ENCODE measurements at places on chromosomes 6 and 20. TPM values are rescaled to one million over a fixed set of nuclear protein-coding genes. Genes with fewer than 3 reads are reported as not detected.

GRCh38 chr6:103516336-103516735 is 1343.4 kb downstream of the HACE1 start:
- no peak for DNase-seq

CAGE1 gene
- total RNA-seq, result not detected

DNA sequence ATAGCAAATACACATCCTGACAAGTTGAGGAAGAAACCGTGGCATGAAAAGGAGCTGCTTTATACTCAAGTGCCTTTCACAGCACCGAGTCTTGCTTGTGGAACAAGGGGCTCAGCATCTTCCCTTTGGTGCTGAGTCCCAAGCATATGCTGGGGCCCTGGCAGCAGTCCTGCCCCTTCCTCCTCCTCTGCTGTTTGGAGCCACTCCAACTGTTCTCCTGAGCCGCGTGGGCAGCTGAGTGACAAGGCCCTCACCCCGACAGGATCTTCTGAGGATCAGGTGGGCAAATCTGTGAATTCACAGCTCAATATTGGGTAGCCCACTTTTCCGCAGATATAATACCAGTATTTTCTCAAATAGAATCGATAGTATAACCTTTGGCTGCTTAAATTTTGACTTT is 24.7 kb downstream of the DACT2 start:
- DNase-seq, result no peak

- peak; percentile 74 for DNase-seq
Measured at GRCh38 chr6:27894839-27895762, 17.1 kb downstream of the OR2B2 start.

- no peak for DNase-seq
Measured at GRCh38 chr6:56424064-56424463, 176.7 kb upstream of the COL21A1 start.

NCOA6 gene
- 28.9 TPM for total RNA-seq

TFAP2A gene
- total RNA-seq, result 0.99 TPM

DNA sequence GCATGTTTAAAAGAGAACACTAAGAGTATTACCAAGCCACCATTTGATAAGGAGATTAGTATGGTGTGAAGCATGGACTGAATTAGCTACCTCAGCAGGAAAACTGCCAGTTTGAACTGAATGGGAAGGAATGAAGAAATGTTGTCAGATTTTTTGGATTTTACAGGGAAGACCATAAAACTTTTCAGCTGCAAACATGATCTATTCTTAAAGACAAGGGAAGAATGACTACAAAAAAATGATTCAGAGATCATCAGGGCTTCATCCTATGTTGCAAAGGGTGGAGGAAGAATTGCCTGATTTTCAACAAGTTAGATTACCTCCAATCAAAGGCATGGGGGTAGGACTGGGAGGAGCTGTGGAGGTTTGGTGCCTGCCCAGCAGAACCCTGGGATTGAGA is 49.3 kb upstream of the MTRF1L start:
- DNase-seq, result no peak

LRRC1 gene
- total RNA-seq, result 49.6 TPM

GRCh38 chr20:35273449-35274171 is 4.3 kb downstream of the MMP24OS start:
- no peak for DNase-seq

DNA sequence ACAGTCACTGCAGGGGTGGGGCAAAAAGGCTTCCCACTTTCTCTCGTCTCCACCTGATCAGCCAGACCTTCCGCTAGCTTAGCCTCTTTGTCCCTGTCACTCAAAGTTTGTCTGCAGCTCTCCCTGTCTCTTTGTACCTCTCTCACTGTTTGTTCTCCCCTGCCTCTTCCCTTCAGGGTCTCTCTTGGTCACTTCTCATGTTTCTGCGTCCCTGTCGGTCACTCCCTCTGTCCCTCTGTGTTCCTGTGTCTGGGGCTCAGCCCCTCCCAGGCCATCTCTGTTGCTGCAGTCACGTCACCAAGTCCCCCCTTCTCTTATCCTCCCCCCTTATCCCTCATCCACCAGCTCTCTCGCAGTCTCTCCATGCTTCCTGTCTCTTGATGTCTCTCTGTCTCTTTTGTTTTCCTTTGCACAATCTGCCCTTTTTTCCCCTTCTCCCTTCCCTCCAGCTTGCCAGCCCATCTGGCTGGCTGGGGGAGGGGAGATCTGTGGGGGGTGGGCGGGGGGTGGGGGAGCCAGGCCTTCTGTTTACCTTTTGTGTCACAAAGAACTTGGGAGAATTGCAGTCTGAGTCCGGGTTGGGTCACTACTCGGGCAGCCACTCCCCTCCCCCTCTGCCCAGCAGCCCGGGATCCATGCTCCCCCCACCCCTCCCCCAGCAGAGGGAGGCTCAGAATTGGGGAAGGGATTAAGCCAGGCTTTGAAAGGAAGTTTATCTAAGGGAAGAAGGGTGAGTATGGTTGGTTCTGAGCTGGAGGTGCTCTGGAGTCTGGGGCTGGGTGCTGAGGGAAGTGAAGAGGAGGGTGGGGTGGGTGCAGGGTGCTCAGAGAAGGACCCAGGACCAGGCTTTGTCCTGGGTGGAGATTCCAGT is 32.3 kb downstream of the FOXP4 start:
- DNase-seq, result no peak

DNA sequence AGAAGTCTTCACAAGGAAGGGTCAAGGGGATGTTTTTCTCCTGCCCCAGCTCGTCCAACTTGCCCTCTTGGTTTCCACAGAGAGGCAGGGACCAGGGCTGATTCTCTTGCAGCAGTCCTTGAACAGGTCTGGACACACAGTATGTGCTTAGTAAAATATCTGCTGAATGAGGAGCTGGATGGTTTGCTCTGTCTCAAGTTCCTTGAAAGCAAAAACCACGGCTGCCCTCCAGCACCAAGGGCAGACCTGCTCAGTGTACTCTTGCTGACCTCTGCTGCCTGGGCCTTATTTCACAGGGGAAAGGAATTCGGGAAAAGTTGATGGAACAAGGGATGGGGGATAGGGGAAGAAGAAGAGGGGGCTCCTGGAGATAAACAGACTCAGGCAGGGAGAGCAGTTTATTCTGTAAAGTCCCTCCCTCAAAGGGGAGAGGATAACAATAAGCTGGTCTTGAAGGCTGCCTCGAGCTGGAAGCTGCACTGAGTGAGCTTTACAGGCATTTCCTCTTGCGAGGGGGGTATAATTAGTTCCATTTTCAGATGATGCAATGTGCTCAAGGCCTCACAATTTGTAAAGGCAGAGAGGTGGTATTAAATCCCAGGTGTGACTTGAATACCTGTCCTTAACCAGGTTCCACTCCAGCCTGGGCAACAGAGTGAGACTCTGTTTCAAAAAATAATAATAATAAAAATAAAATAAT is 10.3 kb downstream of the KCNK5 start:
- DNase-seq, result no peak

GRCh38 chr20:53639647-53640440 is 46.2 kb upstream of the ZNF217 start:
- DNase-seq, result no peak

FLRT3 gene
- total RNA-seq, result 0.86 TPM

DNA sequence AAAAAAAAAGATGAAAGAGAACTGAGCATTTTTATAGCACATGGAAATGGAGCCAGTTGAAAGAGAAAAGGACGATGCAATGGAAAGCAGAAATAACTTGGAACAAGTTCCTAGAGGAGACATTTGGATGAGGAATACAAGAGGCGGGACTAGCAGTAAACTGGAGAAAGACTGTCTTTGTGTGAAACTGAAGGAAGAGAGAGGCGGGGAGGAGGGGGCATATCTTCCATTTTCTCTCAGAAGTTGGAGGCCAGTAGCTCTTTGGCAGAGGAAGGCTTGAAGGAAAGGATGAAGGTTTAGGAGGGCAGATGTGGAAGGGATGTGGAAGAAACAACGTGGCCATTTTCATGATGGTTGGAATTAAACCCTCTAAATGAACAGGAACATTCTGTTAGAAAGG is 33.0 kb upstream of the ADGRF1 start:
- no peak for DNase-seq

DNA sequence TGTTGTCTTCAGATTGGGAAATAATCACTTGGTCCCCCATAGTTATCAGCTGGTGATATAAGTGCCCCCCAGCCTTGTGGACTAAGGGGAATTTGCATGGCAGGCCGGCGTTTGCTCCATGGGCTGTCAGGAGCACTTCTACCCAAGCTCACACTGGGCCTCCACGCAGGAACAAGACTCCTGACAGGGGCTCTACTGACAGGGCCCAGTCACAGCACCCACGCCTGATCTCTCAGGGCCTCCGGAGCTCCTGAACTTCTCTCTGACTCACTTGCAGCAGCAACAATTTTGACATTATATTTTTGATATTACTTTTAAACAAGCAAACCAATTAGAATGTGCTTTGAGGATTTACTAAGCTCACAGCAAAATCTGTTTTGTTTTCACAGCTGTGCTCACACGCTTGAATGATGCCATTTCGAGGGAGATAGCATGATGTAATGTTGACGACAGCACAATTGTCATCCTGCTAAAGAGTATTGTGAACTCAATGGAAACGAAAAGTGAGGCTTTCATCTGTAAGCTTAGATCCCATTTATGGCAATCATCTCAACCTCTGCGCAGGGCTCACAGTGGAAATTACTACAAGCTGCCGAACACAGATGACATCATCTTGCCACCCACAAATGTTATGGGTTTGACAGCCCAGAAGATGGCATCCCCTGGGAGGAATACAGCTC is 28.7 kb upstream of the TXNDC5 start:
- no peak for DNase-seq

GRCh38 chr6:41558033-41558807 is 12.0 kb downstream of the FOXP4 start:
- no peak for DNase-seq

DNA sequence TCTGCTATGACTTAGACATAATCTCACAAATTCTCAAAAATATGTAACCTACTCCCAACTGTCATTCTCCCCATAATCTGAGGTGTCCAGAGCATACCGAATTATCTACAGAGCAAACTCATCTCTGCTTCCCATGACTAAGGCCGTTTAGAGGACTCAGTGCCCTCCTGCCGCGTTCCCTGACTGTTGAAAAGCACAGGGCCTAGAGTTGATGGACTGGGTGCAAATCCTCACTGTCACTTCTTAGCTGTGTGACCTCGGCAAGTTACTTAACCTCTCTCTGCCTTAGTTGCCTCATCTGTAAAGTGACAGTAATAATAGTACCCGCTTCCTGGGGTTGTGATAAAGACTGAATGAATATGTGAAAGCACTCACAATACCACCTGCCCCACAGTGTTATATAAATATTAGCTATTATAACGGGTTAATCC is 4.7 kb upstream of the TUBB2A start:
- DNase-seq, result no peak

- no peak for DNase-seq
Measured at GRCh38 chr6:33123732-33124524, 48.1 kb downstream of the HLA-DPB1 start.
